ENCODE measurements at places on chromosomes 1 and 21.

- DNase-seq: no peak
Observed at GRCh38 chr1:68188060-68188538, 44.2 kb downstream of the WLS start.

DNA sequence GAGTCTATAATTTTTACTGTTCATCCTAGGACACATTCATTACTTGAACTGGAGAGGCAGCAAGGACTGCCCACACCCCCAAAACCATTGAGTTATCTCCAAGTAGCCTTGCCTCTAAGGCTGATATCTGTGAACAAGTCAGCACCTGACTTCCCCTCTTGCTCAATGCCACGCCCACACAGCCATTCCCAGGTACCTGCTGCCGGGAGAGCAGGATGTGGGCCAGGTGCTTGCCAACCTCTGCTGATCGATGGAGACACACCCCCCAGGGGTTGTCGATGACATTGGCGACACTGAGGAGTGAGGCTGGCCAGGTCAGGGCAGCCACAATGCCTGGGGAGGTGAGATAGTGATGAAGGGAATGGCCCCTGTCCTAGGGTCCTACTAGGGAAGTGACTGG lies 60.1 kb downstream of the TMCO4 start:
- no peak for DNase-seq

GRCh38 chr21:39159342-39160063 lies 23.7 kb downstream of the PSMG1 start:
- DNase-seq: no peak

GRCh38 chr1:93715529-93716126 lies 34.0 kb upstream of the BCAR3 start:
- DNase-seq: no peak

DNA sequence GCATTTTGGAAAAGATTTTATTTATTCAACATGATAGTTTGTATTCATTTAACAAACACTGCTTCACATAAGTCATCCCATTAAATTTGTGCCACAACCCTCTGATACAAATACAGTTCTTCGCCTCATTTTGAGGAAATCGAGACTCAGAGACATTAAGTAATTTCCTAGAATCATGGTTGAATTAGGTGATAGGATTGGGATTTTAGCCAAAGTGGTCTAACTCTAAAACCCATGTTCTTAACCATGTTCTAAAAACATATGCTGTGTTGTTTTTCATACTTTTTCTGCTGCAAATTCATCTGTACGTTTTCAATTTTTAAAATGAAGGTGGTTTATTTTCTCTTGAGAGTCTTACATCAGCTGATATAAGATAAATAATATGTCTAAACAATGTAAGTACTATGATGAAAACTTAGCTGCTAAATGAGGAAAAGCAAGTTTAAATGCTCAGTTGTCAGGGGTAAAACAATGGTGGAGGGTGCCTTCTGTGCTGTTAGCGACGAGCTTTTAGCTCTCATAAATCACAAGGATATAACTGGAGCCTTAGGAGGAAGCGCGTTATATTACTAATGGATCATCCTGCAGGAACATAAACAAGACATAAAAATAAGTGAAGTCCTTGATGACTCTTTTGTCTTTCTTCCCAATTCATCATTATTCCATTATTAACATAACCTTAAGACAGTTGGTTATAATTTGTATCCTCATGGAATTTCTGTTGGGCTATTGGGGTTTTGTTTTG lies 97.7 kb downstream of the CACHD1 start:
- no peak for DNase-seq

GRCh38 chr21:45308194-45309068 lies 20.7 kb upstream of the POFUT2 start:
- no peak for DNase-seq

DNA sequence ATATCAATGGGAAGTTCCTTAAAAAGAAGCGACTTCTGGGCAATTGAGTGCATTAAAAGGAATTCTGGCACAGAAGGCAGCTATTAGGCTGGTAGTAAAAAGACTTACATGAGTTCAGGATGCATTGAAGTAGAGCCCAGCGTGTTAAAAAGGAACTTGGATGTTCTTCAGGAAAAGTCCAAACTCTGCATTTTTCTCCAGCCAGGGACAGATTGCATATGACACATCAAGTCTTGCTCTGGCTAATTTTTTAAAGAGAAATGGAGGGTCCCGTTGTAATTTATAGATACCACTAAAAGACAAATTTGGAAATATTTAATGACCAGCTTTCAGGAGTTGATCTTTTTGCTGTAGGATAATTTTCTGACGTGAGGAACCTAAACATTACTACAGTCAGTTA lies 1.2 kb downstream of the TPRG1L start:
- DNase-seq: no peak
